Urinary bladder (tissue), 4 donors: ENCODE measurements at places on chromosomes 7 and 10. TPM values are rescaled to one million over a fixed set of nuclear protein-coding genes. Genes with fewer than 3 reads are reported as not detected.

EIF3A gene
- 110 TPM for total RNA-seq

MYL10 gene
- 0.63 TPM for total RNA-seq

CHST3 gene
- 15.9 TPM for total RNA-seq

CPN1 gene
- total RNA-seq: 0.16 TPM

STK17A gene
- 17.4 TPM for total RNA-seq

EZH2 gene
- total RNA-seq: 20.0 TPM

GPER1 gene
- total RNA-seq: 1.9 TPM

GPR26 gene
- not detected for total RNA-seq

DNA sequence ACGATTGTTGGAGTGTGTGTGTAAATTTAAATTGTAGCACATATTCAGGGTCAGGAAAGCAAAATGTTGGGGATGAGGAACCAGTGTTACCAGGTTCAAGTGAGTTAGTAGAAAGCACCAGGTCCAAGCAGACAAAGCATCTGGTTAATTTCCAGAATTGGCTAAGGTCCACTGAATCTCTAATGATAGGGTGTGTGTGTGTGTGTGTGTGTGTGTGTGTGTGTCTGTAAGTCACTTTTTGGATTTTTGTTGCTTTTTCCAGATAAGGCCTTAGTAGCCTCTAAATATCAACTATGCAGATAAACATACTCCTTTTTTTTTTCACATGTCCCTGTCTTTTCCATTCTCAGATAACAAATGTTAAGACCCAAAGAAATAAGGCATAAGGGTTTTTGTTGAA is 36.6 kb upstream of the FMC1 start:
- no peak for DNase-seq

DNA sequence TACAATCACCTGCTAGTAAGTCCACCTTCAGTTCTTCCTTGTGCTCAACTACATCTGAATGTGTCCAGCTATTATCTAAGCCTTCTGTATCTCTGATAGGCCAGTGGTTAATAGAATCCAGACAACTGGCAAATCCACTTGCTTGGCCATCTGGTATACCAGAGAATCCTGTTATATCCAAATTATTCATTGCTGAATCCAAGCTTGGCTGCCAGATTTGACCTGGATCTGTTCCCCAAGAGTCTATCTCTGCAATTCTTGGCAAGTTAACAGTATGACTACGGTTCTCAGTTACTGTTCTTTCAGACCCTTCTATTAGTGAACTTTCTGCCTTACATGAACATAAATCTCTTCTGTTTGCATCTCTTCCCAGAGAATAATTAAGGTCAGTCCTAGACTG is 154.6 kb upstream of the TARP start:
- peak; percentile 10 for DNase-seq

- DNase-seq: no peak
Observed at GRCh38 chr10:74821501-74821900, 4.9 kb upstream of the KAT6B start.

DNA sequence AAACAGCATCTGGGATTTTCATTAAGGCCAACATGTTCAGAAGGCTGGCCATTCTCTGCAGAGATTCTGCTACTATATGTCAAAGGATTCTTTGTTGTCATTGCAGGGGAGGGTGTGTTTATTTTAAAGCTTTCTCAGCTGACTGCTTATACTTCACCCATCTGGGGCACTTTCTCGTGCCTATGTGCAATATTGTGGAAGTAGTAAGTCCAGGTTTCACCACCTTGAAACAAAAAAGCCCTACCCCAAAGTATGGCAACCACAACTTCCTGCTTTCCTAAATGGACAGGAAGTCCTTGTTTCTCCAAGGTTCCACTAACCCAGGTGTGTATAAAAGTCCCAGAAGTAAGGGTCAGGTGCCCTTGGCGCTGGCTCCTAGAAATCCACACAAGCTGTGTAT is 58.7 kb upstream of the COL1A2 start:
- no peak for DNase-seq

- DNase-seq: no peak
Observed at GRCh38 chr10:47317251-47317650, 5.0 kb upstream of the GDF2 start.

DNA sequence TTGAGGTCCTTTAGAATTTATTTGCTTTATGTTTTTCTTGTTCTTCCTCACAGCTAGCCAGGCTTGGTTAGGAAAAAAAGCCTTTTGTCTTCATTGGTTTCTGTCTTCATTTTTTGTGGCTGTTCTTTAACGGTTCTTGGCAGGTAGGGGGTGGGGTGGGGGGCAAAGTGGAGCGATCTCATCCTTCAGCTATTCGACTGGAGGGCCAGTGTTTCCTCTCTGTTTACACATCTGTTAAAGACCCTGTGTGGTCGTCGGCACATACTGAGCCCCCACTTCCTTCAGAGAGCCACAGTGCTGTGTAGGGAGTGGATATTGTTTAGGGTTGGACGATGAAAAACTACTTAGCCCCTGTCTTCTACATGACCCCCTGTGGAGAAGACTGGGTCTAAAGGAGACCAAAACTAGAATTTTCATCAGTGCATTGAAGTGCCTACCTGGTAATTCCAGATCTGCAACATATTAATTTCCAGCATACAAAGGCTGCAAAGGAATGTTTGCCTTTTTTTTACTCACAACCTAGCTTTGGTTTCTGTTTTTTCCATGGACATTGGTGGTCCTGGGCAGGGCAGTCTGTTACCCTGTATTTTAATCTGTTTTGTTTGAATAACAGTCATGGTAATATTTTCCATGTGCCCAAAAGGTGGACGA is 29.0 kb downstream of the PRPF18 start:
- DNase-seq: no peak

DNA sequence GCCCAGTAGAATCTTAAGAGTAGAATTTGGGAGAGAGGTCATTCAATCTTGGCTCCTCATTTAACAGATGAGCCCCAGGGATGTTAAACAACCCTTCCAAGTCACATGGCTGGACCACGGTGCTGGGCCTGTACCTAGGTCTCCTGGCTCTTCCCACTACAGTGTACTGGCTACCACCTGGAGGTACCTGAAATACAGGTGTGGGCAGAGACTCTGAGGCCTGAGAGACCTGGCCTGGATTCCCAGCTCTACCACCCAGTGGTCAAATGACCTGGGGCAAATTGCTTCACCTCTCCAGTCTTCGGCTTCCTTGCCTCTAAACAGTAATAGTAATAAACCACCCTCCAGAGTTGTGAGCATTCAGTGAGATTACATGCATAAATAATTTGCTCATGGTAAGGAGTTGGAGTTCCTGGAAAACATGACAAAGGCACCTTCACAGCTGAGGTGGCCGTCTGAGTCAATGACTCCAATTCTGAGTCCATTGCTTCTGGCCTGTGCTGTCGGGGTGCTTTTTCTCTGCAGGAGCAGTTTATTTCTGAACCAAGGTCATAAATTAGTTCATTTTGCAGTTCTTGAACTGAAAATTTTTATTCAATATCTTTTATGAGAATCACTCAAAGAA is 2.7 kb downstream of the GOT1 start:
- no peak for DNase-seq

DNA sequence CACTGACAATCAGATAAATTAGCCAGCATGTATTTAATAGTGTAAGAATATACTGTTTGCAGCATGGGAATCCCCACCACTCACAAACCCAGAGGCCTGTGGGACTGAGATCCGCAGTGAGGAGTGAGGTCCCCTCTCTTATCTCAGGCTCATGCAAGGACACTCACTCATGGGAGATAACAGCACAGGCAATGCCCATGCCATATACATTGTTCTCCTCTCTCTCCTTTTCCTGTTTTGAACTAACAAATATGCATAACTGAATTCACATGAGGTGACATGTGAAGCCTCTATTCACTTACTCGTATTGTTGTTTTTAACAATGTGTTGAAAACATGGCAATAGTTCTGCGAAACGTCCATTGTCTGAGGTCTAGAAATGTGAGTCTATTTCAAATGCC is 230.5 kb downstream of the ARHGAP21 start:
- DNase-seq: no peak

DNA sequence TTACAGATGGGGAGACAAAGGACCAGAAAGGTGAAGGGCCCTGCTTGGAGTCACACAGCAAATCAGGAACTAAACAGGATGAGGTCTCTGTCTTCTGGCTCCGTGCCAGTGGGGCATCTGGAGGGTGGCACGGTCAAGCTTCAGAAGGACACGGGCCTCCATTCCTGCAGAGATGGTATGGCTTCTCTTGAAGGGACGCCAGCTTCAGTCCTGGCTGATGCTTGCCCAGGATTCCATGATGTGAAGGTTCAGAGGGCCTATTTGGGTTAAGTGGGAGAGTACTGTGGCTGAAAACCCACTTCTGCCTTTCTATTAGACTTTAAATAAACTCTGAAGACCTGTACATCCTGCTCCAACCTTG is 6.1 kb downstream of the RAMP3 start:
- no peak for DNase-seq

- DNase-seq: no peak
Observed at GRCh38 chr7:26372704-26373103, 81.0 kb downstream of the SNX10 start.

DNA sequence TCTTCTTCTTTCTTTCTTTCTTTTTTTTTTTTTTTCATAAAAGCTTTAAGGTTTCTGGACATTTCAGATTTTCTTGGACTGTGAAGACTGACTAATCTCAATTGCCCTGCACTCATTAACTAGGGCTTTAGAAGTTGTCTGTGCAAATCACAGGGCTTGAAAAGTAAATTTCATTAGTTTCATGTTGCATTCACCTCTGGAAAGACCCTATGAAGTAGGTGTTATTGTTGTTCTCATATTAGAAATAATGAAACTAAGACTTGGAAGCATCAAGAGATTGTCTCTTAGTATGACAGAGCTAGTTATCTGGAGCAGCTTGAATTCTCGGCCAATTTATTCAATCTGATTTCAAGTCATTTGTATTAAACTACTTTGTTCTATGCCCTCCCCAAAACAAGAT is 28.2 kb upstream of the SEMA3D start:
- no peak for DNase-seq
